ENCODE measurements at places on chromosomes 12 and 14. TPM values are rescaled to one million over a fixed set of nuclear protein-coding genes. Genes with fewer than 3 reads are reported as not detected.
A peak's percentile ranks its signal among the peaks of the same experiment; 100 is the strongest.

DNA sequence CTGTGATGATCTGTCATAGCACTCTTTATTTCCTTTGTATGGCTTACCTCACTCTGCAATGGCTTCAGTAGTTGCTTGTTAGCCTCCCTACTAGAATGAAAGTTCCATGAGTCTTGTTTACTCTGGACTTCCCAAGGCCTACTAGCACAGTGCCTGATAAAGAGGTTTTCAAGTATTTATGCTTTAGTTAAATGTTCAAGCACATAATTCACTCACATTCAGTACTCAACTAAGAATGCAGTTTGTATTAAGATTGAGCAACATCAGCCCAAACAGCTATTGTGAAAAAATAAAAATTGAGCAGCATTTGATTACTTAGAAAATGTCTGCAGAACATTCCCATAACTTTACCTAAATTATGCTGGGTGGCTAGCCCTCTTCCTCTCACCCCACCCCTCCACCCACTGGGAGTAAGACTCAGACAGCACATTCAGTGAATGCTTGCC lies 158.9 kb upstream of the AMIGO2 start:
- no peak for DNase-seq

GRCh38 chr12:99224237-99224636 lies 423.3 kb upstream of the GARIN6 start:
- DNase-seq: no peak

DNA sequence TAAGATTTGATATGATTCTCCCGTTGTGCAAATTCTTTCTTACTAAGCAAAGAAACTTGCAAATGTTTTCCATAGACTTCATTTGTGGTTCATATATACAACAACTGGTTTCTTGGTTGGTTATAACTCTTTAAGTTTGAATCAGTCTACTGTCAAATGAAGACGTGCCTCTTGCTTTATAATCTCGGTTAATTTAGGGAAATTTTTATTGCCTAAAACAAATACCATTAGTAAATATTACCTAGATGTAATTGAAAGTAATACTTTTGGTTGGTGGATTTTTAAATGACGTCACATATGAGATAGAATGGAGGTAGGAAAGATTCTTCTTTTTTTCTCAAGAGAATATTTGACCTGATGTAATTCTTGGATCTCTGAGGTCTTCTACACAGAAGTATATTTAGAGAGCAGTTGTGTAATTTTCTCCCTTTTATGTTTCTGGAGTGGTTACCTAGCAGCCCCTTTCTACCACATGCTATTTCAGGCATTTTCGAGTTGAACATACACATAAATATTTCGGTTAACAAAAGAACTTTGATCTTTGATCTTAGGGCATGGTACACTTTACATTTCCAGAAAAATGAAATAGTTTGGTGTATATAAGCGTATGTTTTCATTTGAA lies 1.7 kb downstream of the ATF7IP start:
- peak; percentile 36 for DNase-seq

- no peak for DNase-seq
Observed at GRCh38 chr12:576615-577110, 86.6 kb downstream of the NINJ2 start.

- DNase-seq: no peak
Observed at GRCh38 chr12:130161261-130162243, 712 bp upstream of the FZD10 start.

The SLC7A8 gene
- 13.0 TPM for total RNA-seq

DNA sequence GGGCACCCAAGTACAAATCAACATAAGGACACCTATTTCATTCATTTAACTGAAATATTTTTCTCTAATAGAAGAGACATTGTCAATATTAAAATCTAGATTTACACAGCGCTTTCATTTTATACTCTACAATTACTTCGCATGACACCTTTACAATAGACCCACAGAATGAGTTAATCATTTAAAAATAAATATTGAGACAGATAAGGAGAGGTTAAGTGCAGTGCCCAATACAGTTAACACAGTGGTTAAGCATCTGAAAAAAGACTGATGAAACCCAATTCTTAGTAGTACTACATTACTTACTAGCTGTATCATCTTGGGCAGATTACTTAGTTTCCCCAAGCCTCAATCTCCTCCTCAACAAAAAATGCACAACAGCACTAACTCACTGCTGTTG lies 116.2 kb downstream of the DENND5B start:
- no peak for DNase-seq

DNA sequence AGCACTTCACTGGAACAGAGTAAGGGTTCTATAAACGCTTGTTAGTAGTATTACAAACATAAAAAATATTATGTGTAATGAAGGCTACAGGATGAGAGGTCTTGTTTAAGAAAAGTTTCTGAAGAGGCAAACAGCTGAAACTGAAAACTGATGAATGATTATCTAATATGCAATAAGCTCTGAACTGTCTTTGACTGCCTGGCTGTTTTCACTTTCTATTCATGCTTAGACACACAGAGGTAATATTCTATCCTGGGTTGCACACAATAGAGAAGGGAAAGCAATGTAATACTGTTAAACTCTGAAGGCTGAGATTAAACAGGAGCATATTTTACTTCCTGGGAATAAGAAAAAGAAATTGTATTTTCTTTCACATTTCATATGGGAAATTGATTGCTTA lies 251.3 kb downstream of the ALX1 start:
- DNase-seq: no peak

DNA sequence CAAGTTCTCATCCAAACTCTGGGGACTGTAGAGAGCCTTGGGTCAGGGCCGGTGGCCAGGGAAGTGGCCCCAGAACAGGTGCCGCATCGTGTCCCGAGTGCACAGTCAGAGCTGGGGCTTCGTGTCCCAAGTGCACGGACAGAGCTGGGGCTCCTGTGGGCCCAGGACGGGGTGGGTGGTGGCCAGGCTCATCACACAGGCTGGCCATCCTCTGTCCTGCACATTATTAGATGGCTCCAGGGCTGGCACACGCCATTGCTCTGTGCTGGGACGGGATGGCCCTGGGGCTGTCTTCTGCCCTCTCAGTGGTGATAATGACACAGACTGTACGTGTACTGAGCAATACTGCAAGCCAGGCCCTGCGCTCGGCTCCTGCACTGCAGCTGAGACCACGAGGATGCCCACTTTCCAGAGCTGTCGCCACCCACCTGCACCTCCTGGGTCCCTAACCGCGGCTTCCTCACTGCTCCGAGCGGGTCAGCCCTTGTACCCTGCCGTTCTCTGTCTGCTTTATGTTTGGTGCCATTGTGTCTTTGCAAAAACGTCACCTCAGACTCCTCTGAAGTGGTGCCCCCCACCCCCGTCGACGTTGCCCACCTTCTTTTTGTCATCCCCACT lies 1.9 kb downstream of the FBRSL1 start:
- no peak for DNase-seq

DNA sequence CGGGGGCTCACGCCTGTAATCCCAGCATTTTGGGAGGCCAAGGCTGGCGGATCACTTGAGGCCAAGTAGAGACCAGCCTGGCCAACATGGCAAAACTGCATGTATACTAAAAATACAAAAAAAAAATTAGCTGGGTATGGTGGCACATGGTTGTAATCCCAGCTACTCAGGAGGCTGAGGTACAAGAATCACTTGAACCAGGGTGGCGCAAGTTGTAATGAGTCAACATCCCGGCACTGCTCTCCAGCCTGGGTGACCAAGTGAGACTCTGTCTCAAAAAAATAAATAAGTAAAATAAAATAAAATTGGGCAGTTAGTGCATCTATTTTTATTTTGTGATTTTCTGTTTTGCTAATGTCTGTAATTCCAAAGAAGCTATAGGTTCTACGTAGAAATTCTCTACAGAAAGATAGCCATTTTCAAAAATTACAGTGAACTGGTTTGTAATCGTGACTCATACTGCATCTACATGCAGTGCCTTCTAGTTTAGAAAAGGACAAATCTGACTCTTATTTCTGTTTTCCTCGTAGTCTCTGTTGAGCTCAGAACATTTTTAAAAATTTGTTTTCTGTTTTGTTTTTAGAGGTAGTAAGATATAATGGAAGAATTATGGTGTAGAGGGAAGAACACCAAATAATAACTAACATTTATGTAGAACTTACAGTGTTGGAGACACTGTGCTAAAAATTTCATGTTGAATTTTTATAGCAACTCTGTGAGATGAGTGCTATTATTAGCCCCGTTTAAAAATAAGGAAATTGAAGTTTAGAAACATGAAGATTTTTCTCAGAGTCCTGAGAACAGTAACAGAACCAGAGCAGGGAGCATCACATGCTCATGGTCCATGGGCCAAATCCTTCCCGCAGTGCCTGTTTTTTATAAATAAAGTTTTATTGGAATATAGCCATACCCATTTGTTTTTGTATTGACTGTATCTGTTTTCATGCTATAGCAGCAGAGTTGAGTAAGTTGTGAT lies 201.2 kb downstream of the SYNE2 start:
- DNase-seq: no peak

- DNase-seq: no peak
Observed at GRCh38 chr14:22531451-22532344, 57.3 kb downstream of the DAD1 start.

GRCh38 chr14:53144244-53144643 lies 8.9 kb downstream of the DDHD1 start:
- no peak for DNase-seq

GRCh38 chr14:43647302-43647701 lies 859.8 kb downstream of the FSCB start:
- no peak for DNase-seq

GRCh38 chr12:78787576-78787975 lies 77.0 kb upstream of the SYT1 start:
- DNase-seq: no peak

The TMTC1 gene
- total RNA-seq: not detected

DNA sequence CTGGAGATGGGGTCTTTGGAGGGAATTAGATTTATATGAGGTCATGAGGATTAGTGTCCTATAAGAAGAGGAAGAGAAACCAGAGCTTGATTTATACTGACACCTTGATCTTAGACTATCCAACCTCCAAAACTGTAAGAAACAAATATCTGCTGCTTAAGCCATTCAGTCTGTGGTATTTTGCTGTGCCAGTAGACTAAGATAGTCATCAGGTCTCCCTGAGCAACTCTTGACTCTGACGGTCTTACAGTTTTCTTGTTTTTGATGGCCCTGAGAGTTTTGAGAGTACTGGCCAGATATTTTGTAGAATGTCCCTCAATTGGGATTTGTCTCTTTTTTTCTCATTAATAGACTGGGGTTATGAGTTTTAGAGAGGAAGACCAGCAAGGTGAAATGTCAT lies 51.7 kb downstream of the TSHR start:
- no peak for DNase-seq

The RPGRIP1 gene
- not detected for total RNA-seq

DNA sequence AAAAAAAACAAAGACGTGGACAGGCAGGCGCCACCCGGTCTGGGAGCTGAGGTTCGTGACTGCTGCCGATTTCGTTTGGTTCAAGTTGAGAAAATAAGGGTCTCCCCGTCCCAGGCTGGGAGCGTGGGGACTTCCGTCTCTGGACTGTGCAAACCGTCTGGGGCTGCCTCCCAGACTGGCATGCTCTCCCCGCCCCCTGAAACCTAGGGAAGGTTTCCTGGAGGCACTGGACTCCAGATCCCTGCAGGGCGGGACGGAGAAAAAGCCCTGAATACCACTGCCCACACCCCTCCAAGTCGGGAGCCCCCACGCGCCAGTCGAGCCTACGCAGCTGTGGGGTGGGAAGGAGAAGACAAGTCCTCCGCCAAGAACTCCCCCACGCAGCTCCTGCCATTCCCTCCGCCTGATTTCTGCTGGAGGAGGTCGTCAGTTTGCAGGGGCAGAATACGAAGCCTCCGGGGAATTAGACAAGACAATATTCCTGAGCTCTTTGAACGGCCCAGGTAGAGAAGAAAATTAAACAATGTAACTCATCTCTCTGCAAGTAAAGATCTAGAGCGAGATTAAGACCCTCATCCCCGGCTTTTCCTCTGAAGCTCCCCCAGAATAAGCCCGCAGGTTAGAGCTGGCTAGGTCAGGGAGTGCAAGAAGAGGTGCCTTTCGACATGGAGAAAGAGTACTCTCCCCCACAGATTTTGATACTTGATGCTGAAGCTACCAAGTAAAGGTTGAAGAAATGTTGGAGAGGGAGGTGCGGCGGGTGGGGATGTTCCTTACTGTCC lies 10.4 kb upstream of the HOXC13 start:
- no peak for DNase-seq

DNA sequence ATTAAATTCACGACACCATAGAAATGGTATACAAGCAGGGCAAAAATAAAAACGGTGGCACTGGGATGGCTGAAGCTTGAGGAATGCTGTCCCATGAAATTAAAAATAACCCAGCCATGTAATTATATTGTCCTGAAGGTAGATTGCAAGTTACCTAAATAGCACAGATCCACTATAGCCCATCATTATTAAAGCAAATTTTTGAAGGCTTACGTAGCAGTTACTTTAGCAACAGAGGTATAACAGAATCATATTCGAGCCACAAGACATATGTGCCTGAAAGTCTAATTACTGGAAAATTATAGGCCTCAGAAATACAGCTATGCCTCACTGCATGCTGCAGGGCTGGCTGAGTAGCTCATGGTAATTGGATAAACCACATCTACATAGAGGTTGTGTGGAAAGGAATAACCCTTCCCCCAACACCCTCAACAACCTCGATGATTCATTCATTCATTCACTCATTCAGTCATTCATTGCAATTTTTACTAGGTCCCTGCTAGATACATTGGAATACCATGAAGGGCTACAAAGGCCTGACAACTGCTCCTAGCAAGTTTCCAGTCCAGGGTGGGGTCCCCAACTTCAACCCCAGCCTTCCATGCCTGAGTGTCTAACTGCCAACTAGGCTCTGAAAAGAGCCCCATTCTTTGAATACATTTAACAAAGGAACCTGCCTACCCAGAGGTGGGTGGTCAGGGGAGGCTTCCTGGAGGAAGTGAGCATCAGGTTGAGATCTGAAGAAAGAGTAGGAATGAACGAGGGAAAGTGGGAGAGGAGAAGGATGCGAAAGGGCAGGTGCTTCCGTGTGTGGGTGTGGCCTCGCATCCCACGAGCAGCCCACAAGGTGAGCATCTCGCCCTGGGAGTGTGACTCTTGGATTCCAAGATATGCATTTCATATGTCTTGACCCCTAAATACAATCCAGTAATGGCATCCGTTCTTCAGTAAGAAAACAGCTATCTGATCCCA lies 18.0 kb upstream of the CMKLR1 start:
- DNase-seq: no peak

The TEX52 gene
- not detected for total RNA-seq

DNA sequence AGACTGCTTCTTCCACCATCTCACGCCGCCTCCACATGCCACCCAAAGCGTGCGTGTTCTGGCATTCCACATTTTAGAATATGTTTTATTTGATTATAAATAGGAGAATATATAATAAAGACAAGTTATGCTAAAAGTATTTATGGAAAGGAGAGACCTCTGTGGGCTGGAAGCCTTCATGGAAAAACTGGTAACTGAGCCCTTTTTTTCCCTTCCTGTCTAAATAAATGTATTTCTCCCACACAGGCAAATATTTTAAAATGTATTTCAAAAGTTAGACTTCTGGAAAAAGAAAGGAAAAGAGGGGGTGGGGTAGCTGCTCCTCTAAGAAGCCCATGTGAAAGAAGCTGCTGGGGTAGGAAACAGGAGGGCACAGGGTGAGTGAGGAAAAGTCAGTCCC lies 16.1 kb upstream of the NR4A1 start:
- DNase-seq: no peak

The RPL10L gene
- not detected for total RNA-seq

The VRTN gene
- not detected for total RNA-seq

The ST8SIA1 gene
- not detected for total RNA-seq

All from HFFc6 (cell line).